ENCODE measurements at places on chromosomes 6 and 20.

DNA sequence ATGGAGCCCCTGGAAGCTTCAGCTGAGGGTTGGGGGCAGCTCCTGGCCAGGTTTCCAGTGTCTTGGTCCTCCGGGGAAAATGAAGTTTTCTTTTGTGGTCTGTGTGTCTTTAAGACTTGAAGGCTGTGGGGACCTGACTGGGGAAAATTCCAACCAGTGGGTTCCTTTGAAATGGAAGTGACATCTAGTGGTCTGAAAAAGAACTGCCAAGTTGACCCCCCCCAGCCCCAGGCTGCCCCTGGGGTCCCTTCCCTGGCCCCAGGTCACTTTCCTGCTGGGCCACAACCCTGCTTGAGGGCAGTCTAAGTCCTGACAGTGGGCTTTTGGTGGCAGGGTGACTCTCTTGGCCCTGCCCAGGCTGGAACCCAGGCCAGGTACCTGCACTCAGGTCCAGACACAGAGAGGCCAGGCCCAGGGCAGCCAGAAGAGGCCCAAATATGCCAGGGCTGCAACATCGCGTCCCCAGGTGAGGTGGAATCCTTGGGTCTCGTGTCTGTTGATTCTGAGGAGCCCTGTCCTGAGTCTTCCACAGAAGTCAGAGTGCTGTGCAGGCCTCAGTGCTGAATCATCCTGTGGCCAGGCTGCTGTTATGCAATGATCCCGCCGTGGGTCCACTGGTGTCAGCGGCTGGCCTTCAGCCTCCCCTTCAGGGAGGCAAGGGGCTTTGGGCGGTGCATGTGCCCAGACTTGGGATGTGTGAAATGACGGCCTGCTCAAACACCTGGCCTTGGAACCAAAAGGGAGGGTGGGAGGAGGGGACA, 68.4 kb downstream of the VEGFA start:
- DNase-seq = peak; percentile 61

- DNase-seq = no peak
These were observed 369.4 kb upstream of the HS3ST5 start for GRCh38 chr6:114712129-114712662.

GRCh38 chr6:44569931-44570385, 182.5 kb downstream of the CDC5L start:
- DNase-seq = no peak

DNA sequence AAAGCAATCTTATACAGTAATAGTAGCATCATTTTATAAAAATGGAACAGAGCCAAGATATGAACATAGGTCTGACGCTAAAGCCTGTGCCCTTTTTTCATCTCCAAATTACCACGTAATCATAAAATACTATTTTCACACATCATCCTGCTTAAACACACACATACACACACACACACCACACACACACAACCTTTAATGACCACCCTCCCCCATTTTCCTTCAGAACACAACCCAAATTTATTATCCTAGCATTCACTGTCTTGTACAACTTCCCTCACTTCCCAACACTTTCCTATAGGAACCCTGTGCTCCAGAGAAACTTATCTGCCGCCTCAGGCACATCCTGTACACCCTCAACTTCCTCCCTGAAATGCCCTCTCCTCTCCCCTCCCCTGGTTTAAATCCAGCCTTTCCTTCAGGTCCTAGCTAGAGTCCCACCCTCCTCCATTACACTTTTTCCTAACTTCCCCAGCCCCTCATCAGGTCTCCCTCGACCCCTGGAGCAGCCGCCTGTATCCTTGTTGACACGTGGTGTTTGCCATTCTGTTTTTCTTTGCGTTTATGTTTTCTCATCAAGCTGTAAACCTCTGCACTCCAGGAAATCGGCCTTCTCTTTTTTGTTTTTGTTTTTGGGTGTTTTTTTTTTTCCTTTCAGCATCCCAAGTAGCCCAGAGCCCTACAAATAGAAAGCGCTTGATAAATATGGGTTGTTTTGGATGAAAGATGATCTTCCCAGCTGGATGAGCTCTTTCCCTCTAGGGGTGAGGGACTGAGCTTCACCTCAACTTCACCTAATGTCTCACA, 968 bp upstream of the MMP24 start:
- no peak for DNase-seq

DNA sequence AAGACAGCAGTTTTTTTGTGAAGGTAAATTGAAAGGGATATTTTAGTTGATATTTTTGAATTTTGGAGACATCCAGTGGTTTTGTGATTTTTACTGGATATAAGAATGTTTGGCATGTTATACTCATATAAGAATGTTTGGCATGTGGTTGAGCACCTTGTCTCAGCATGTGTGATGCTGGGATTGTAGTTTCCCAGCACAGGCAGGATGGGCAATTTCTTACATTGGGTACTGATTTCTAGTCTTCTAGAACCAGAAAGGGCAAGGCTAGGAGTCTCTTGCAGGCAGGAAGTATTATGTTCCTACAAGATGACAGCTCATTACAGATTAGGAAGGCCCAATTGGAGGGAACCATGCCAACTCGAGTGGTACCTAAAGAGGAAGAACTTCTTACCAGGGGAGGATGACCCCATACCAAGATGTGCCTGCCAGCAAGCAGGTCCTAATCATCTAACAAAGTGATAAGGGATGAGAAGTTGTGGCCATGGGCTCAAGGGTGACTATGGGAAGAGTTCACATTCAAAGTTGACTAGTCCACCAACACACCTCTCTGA, 377.8 kb downstream of the UTRN start:
- DNase-seq = no peak

DNA sequence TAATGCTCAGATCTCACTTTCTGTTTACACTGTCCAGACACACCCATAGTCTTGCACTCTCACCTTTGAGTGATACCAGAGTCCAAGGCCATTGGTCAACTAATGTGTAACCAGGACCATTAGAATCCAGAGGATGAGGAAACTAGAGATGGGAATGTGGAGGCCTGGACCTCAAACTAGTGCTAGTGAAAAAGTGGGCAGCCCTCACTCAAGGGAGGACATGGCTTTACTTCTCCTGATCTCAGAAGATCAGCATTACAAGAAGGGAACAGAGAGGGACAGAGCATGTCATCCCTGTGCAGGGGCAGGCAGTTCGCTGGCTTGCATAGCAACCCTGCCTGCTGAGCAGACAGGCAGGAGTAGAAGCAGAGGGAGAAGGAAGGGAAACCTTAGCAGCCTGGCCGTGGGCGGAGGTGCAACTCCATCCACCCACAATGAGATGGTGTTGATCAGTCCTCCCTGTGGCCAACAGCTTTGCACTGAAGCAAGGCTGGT, 22.6 kb upstream of the XRN2 start:
- DNase-seq = no peak

GRCh38 chr6:34526241-34526972, 29.7 kb downstream of the SPDEF start:
- no peak for DNase-seq

- DNase-seq = peak; percentile 85
These were observed 202.4 kb downstream of the LY86 start for GRCh38 chr6:6790891-6791290.

DNA sequence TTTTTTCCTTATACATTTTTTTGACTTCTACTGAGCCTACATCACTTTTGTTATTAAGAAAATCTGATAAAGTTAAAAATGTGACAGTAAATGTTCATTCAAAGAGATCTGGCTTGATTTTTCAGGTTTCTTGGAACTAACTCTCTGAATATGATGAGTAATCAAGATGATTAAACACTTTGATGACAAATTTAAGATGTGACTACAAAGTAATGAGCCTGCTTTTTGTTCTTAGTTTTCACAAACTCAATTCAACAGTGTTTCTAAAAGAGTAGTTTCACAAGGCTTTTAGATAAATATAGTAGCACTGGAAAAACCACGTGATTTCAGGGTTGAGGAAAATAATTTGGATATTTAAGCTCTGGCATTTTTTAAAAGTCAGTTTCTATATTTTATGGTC, 37.9 kb upstream of the HDDC2 start:
- DNase-seq = no peak

- DNase-seq = peak; percentile 60
These were observed 774 bp upstream of the SFT2D1 start for GRCh38 chr6:166343150-166343487.

GRCh38 chr6:137821491-137821890, 45.6 kb upstream of the TNFAIP3 start:
- DNase-seq = no peak

DNA sequence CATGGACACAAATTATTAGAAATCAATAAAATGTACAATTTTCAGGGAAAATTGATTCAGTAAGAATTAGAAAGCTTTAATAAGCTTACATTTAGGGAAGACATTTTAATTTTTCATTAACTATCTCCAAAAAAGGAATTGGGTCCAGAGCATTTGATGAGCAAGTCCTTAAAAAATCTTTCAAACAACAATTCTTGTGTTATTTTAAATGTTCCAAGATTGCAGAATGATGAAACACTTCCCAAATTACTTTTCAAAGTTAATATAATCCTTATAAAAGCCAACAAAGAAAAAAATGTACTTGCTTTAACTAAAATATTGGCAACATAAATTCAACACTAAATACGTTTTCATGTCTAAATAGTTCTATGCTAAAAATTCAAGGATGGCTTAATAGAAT, 102.0 kb downstream of the ADAT2 start:
- DNase-seq = no peak

DNA sequence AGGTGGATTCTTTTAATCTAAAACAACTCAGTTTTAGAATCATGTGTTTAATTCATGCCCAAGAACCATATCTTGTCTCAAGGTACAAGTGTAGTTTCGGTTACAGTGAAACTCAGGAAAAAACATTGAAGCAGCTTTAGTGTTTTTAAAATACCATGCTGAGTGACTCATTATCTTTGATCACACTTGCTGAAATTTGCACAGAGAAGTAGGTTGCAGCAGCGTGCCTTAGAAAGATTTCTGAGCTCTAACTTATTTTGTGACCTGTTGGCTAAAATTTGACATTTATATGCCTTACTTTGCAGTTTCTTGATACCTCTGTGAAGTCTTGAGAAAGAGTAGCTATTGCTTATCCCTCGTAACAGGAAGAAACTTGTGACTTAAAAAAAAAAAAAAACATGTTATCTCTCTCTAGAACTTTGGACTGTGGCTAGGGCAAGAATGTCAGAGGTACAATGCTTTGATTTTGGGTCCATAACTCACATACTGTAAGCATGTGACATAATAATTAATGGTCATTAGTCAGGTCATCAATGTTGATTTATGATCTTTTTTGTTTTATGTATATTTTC, 34.5 kb upstream of the FUCA2 start:
- DNase-seq = no peak

DNA sequence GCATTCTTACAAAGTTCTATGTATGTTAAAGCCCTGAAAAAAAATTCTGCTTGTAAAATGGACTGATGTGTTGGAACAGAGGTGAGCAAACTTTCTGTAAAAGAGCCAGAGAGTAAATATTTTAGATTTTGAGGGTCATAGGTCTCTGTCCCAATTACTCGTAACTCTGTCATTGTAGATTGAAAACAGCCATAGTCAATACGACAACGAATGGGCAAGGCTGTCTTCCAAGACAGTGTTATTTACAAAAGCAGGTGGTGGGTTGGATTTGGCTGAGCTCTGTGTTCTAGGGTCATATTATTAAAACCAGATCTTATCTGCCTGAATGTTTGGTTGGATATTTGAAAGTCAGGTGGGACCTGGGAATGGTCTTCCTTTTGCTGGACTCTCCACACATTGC, 135.2 kb downstream of the EYA2 start:
- DNase-seq = no peak

DNA sequence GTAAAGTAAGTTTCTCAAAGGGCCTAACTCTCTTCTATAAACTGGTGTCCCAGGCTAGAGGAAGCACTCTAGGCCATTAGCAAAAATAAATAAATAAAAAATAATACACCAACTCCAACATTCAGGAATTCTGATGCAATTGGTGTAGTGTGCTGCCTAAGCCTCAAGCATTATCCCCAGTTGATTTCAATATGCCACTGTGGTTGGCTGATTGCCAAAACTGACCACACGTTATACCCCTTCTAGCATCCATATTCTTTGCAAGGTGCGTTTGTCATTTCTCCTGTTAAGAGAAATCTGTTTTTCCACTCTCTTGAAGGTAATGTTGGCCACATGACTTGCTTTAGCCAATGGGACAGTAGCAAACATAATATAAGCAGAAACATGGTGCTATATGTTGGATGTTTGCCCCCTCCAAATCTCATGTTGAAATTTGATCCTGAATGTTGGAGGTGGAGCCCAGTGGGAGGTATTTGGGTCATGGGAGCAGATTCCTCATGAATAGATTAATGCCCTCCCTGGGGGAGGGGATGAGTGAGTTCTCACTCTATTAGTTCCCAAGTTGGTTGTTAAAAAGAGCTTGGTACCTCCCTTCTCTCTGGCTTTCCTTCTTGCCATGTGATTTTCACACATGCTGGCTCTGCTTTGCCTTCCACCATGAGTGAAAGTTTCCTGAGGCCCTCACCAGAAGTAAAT, 71.9 kb upstream of the PLCB4 start:
- DNase-seq = no peak

- no peak for DNase-seq
These were observed 128.3 kb upstream of the THBS2 start for GRCh38 chr6:169381988-169382387.

GRCh38 chr6:166907373-166907841, 48.9 kb downstream of the RNASET2 start:
- no peak for DNase-seq

DNA sequence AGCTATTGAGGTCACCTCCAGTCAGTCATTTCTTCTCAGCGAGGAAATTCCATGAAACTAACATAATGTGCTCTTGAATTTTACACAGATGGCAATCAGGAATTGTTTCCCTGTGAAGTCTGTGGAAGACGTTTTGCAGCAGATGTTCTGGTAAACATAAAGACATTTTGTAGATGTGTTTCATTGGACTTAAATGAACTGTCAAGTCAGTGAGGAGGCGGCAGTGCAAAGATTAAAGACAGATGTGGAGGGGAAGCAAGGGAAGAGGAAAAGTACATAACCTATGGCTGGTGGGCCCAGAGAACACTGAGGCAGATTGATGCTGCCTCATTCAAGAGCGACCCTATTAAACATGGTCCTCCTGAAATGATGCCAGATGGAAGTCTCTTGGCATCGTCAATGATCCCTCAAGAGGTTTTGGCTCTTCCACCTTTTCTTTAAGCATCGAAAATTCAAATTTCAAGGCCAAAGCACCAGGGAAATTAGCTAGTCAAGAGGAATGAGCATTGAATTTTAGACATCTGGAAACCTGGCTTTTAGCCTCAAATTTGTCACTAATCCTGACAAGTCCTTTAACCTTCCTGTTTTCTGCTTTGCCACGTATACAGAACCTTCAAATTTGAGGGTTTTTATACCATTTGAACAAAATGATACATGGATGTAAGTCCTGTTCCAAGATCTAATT, 20.1 kb downstream of the ZC2HC1B start:
- no peak for DNase-seq

DNA sequence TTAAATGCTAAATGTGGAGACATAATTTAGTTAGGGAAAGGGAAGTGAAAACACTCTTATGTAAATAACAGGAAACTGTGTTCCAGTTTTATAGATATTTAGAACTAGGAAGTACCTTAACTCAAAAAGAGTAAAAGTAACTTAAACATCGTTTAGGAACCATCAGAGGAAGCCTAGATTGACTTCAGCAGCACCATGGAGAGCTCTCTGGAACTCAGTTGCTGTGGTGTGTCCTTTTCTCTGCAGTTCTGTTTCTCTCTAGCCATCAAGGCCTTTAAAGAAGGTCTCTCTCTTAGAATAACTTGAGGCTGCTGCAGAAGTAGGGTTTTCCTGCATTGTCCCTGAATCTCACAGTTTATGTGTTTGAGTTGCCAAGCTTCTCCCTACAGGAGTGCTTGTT, 26.9 kb downstream of the CLVS2 start:
- no peak for DNase-seq

GRCh38 chr6:36083446-36083845, 46.9 kb upstream of the MAPK13 start:
- DNase-seq = no peak

GRCh38 chr20:50403565-50404418, 106.4 kb upstream of the PTPN1 start:
- no peak for DNase-seq
